ENCODE measurements at places on chromosomes 12 and 14.

DNA sequence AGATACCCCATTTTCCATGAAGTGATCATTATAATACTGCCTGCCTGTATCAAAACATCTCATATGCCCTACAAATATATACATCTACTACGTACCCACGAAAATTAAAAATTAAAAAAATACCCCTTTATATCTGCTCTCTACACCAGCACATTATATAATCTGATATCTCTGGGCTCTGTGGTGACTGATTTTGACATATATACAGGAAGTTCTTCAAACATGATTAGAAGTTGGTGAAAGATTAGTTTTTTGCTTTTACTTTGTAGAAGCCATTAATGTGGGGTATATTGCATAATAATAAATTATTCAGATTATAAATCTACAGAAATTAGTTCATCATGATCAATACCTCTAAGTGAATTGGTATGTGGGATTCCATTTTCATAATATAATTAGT is 126.7 kb upstream of the MDM1 start:
- DNase-seq = no peak

GRCh38 chr14:99698642-99699041 is 14.5 kb downstream of the CYP46A1 start:
- no peak for DNase-seq

GRCh38 chr14:86790408-86791364 is 1202.3 kb downstream of the GALC start:
- no peak for DNase-seq

- DNase-seq = no peak
Measured at GRCh38 chr12:108564724-108565123, 2.3 kb downstream of the ISCU start.

GRCh38 chr12:26966842-26967241 is 28.6 kb downstream of the FGFR1OP2 start:
- no peak for DNase-seq

DNA sequence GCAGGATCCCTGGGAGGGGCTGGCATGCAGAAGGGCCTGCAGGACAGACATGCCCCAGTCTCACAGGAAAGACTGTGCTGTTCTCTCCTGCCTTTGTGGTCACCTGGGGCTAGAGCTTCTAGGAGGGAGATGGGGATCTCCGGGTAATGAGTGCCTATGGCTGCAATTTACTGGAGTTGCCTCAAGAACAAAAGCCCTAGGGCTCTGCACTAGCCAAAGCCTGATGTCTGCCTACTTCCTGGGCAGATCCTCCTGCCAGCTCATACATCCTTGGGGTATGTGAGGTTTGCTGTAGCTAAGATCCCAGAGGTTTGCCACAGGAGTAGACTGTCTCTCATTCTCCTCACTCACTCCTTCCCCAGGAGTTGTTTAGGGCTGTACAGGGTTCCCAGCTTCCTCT is 106.9 kb upstream of the PPFIA2 start:
- DNase-seq = no peak

DNA sequence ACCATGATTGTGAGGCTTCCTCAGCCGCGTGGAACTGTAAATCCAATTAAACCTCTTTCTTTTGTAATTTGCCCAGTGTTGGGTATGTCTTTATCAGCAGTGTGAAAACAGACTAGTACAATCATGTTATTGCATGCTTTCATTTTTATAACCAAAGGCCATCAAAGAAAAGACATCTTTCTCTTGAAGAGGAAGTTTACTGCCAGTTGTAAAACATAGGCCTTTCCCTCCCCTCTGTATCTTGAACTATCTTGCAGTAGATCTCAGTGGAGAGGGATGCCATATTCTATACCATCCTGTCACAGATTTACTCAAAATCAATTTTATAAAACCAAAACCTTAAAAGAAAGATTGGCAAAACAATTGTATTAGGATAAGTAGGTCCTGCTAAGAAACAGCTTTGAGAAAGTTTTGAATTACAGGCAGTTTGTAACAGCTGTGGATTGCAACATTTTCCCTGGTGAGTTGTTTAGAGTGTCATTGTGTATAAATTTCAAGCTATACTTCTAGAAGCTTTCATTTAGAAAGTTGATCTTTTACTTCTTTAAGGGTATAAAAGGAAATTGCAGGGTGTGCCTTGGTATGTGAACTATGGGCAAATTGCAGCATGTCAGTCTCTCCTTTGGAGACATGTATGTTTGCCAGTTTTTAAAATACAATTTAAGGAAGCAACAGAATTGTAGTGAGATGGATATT is 128.0 kb downstream of the ATP23 start:
- DNase-seq = no peak

GRCh38 chr12:121637231-121637914 is 11.0 kb downstream of the ORAI1 start:
- no peak for DNase-seq

DNA sequence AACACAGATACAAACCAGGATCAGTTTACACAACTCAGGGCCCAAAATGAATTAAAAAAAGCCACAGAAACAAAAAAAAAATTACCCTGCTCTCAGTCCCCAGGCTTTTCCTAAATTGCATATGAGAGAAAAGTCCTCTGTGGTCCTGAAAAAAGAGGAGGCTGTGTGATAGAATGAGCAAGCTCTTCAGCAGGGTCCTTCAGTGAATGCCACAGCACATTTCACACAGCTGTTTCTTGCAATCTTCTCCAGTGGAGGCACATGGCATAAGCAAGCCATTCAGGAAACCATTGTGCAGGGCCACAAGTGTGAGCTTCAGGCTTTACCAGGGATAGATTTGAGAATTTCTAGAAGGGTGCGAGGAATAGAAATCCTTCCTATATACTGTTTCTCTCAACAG is 168.5 kb downstream of the PPM1H start:
- no peak for DNase-seq

DNA sequence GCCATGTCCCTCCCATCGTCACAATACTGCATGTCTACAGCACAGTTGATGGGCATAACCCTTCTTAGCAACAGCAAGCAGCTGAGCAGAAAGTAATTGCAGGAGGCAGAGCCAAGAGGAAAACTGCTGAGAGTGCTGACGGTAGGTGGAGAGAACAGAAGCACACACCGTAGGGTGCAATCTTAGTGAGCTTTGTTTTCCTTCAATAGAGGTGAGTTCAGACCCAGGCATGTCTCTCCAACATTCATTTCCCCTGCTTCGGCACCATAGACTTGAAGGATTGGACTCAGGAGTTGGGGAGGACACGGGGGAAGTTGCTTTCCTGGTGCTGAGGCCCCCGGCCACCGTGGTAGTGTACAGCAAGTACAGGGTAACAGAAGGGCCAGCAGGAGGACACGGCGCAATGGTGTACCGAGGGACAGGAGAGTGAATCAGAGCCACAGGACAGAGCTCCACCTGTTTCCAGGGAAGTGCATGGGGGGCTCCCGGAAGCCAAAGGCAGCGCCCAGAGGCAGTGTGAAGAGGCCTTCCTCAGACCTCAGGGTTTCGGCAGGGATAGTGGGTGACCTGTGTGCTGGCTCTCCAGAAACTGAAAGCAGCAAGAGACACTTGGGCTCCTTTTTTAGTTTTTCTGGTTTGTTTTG is 36.3 kb upstream of the SINHCAF start:
- peak; percentile 91 for DNase-seq

DNA sequence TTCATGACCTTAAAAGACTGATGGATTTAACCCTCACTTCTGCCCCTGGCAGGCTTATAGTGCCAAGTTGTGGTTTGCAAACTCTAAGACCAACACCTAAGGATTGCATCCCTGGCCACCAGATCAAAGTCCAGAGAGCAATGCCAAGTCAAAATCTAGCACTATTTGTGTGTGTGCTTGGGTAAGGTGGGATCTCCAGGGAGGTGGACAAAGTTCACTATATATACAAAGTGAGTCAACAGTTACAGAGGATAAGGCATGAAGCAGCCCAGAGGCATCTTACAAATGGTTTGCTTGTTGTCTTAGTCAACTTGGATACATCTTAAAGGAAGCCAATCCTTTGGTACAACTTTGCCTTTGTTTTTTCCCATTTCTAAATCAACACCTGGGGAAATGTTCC is 137.3 kb downstream of the MSRB3 start:
- no peak for DNase-seq

DNA sequence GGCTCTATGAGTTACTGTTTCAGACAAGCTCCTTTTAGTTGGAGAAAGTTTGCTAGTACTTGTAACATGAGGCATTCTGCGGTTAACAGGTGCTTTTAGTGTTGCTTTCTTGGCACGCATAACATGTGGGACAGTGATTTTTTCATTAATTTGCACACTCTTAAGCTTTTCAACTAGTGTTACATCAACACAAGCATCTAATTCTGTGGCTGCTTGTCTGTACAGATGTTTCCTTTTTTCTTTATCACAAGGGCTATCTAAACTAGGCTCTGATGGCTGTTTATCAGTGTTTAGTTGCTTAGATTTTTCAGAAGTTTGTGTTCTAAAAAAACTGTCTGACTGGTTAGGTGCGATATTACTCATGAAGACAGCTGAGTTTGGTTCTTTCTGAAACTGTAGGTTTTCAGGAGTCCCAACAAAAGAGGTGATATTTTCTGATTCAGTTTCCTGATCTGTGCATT is 120.1 kb downstream of the RALGAPA1 start:
- DNase-seq = no peak

- no peak for DNase-seq
Measured at GRCh38 chr14:25049568-25050268, at the start of gene STXBP6. Gene STXBP6 (minus strand): TSS chr14:25050147. CDS start chr14:24974818, 75,329 bp downstream.

- DNase-seq = no peak
Measured at GRCh38 chr12:131720921-131721320, 10.0 kb downstream of the SFSWAP start.

- no peak for DNase-seq
Measured at GRCh38 chr12:46554460-46554859, 181.9 kb upstream of the SLC38A2 start.

DNA sequence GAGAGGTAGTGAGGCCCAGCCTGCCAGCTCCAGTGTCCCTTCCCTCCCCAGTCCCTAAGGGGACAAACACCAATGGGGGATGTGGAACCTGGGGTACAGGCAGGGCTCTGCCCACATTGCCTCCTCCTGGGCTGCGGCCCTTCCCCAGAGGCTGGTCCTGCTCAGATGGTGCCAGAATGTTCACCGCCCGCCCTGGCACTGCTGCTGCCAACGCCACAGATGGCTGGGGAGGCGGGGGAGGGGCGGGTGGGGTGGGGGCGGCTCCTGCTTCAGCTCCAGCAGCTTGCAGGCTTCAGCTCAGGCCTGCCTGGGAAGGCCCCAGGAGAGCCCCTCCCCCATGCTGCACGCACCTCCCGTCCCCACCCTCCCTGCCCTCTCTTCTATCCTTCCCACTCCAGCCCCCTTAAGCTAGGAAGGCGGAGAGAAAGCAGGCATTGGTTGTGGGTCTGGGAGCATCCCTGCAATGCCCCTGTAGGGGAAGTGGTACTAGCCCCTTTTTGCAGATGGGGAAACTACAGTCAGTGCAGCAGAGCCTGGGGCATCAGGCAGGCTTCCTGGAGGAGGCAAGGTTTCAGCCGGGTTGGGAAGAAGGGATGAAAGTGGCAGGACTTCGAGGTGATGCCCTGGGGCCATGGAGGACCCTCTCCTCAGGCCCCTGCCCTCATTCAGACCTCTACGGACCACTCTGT is 2.0 kb upstream of the BEGAIN start:
- no peak for DNase-seq
